ENCODE measurements at places on chromosomes 6 and 20.
A peak's percentile ranks its signal among the peaks of the same experiment; 100 is the strongest.

DNA sequence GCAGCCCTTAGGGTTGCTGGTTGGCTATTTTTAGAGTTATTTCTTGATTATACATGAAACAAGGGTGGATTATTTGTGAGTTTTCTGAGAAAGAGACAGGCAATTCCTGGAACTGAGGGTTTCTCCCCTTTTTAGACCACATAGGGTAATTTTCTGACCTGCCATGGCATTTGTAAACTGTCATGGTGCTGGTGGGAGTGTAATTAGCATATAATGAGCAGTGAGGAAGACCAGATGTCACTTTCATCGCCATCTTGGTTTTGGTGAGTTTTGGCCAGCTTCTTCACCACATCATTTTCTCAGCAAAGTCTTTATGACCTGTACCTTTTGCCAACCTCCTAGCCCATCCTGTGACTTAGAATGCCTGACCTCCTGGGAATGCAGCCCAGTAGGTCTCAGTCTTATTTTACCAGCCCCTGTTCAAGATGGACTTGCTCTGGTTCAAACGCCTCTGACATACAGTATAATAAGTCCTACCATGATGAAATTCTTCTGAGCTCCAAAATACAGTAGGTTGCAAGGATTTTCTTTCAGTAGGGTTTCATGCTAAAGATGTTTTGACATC, 117.1 kb downstream of the ISM1 start:
- no peak for DNase-seq

GRCh38 chr6:16078064-16078463, 50.8 kb upstream of the MYLIP start:
- no peak for DNase-seq

GRCh38 chr20:43189554-43190331, at the start of gene PTPRT:
TSS of gene PTPRT (minus strand) at chr20:43189906. CDS start at chr20:43189733, 173 bp downstream.
- DNase-seq, result no peak

DNA sequence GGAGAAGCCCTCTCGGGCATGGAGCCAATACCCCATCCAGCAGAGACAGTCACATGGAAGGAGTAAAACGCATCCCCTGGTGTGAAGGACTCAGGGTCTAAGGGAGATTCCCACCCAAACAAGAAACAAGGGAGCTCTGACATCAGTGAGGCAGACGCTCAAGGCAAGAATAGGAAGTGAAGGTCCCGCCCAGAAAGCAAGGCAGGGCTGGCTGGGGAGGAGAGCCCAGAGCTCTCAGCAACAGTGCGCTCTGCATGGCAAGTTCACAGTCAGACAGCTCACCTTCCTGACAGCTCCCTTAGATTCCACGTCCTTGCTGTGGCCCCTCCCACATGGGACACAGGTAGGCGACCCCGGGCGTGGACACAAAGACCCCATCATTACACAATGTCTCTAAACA, 85.6 kb downstream of the TTLL2 start:
- DNase-seq, result no peak

GRCh38 chr6:72911463-72912155, 289.7 kb downstream of the KCNQ5 start:
- no peak for DNase-seq

GRCh38 chr20:10179574-10180298, 38.9 kb upstream of the SNAP25 start:
- DNase-seq, result no peak

- DNase-seq, result no peak
Measured at GRCh38 chr6:169450097-169450496, 196.5 kb upstream of the THBS2 start.

DNA sequence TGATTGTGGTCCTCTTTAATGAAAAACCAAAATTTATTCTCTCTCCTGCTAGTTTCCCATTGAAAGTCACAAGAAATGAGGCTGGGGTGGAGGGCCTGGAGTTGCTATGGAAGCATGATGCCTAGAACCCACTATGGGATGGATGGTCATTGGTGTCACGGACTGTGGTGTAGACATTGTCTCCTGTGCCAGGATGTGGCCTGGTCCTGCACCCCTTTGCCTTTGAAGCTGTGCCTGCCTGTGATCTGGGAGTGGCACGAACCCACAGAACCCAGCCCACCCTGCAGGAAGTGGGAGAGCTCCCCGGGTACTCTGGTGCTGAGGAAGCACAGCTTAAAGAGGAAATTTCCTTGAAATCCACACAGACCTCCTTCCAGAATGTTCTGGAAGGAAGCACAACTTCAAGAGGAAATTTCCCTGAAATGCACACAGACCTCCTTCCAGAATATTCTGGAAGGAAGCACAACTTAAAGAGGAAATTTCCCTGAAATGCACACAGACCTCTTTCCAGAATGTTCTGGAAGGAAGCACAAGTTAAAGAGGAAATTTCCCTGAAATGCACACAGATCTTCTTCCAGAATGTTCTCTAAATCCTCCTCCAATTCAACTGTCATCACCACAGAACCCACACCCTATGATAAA, 105.6 kb downstream of the CDH26 start:
- no peak for DNase-seq

DNA sequence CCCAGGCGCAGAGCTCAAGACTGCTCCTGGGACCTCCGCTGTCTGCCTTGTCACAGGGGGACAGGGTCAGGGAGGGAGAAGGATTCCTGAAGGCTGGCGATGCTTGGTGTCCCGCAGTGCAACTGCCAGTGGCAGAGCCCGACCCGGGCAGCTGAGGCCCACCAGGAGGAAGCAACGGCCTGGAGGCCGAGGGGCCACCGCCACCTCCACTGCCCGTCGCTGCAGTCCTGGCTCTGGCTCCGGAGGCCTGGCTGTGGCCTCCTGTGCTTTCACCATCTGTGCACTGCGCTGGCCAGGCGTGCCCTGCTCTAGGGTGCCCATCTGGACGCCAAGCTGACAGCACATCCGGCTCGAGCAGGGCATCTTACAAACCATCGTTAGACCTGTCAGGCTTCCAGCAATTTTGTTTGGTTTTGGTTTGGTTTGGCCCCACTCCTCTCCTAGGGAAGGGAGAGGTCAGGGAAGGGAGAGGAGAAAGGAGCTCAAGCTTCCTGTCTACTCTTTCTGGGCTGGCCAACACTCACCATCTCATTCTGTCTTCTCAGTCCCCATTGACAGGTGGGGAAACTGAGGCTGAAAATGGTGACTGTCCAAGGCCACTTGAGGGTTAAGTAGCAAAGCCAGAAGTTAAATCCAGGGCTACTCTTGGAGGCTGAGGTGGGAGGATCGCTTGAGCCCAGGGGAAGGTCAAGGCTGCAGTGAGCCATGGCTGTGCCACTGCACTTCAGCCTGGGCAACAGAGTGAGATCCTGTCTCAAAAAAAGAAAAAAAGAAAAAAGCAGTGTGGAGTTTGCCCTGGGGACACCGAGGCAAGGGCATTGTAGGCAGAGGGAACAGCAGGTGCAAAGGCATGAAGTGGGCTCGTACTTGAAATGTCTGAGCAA, 37.7 kb upstream of the NOL4L start:
- no peak for DNase-seq

- peak; percentile 46 for DNase-seq
Measured at GRCh38 chr20:37922016-37922415, 19.1 kb downstream of the VSTM2L start.

DNA sequence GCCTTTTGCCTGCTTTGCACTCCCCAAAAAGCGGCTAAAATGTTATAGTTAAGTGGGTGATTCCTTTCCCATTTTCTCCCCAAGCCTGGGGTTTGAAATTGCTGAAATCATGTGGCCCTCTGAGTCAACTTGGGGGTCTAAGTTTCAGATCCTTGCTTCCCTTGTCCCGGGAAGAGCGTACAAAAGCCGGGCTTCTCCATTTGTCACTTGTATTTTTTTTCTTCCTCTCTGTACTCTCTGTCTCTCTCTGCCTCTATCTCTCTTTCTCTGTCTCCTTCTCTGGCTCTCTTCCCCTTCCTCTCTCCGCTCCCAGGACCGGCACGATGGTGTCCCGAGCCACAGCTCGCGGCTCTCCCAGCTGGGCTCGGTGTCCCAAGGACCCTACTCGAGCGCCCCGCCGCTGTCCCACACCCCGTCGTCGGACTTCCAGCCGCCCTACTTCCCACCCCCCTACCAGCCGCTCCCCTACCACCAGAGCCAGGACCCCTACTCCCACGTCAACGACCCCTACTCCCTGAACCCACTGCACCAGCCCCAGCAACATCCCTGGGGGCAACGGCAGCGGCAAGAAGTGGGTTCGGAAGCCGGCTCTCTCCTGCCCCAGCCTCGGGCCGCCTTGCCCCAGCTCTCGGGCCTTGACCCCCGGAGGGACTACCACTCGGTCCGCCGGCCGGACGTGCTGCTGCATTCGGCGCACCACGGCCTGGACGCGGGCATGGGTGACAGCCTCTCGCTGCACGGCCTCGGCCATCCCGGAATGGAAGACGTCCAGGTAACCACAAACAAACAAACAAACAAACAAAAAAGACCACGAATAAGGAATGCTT, 4.6 kb downstream of the TFAP2B start:
- no peak for DNase-seq

DNA sequence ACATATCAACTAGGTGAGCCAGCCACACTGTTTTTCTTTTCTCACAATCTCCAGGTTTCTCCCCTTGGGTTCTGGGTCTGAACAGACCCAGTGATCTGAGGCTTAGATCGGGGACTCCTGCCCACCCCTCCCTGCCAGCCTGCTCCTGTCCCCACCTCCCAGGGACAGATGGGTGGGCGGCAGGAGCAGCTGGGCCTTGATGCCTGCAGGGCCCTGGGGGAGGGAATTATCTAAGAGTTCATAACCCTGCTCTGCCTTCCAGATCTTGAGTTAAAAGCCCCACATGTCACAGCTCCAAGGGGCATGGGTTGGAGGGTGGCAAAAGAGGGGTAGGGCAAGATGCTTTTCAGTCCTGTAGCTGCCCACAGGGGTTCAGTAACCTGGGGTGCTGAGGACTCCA, 5.2 kb upstream of the XKR7 start:
- no peak for DNase-seq

DNA sequence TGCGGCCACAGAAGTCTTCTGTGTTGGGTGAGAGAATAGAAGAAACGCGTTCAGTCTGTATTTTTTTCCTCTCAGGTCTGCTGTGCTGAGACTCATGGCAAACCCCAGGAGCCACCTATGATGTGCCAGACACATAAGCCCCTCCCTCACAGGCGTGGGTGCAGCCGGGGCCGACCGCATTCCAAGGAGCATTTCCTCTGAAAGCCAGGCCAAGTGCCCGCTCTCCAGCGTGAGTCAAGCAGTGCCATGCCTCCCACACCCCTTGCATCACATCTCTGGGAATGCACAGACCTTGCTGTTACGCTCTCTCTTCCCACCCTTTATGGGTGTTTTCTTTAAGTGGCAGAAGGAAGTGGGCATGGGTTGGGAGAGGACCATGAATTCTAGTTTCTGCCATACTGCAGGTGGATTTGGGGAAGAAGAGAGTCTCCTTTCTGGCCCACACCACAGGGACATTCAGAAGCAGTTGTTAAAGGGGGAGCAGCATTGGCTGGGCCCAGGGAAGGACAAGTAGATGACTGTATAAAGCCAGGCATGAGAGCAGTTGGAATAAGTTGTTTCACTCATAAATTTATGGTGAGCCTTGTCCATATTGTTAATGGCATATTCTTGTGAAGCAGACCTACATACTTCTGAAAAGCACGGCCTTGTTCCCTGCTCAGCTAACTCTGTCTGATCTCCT, 37.1 kb upstream of the TFAP2A start:
- no peak for DNase-seq

- no peak for DNase-seq
Measured at GRCh38 chr6:132020138-132020581, 69.0 kb upstream of the CCN2 start.
